ENCODE measurements at places on chromosomes 6 and 20. TPM values are rescaled to one million over a fixed set of nuclear protein-coding genes. Genes with fewer than 3 reads are reported as not detected.

HEBP2 gene
- total RNA-seq: 69.1 TPM

IMPG1 gene
- not detected for total RNA-seq

- no peak for DNase-seq
These were observed 45.1 kb upstream of the ATXN1 start for GRCh38 chr6:16806363-16806762.

SLC22A2 gene
- not detected for total RNA-seq

PPP1R14C gene
- total RNA-seq: not detected

- DNase-seq: no peak
These were observed 164.5 kb downstream of the MOXD1 start for GRCh38 chr6:132236744-132237143.

FBXO5 gene
- 3.0 TPM for total RNA-seq

GRCh38 chr6:54515713-54516112, 207.5 kb downstream of the TINAG start:
- no peak for DNase-seq

GPR6 gene
- total RNA-seq: not detected

GRCh38 chr6:134453792-134454510, 136.0 kb upstream of the SGK1 start:
- no peak for DNase-seq

DNA sequence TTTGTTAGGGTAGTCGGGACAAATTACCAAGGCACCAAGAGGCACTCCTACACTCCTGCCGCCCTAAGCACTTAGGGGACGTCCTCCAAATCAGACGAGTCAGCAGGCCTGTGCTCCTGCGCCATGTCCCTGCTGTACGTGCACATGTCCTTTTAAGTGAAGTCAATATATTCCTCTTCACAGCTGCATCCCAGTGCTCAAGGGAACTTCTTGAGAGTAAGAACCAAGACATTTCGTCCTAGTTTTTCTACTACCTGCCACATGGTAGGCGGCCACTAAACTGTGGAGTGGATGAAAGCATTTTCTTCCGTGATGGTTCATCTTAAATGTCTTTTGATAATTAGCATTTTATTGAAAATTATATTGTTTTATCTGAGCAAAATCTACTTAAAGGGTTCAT, 100.7 kb downstream of the RPP40 start:
- DNase-seq: no peak

DNA sequence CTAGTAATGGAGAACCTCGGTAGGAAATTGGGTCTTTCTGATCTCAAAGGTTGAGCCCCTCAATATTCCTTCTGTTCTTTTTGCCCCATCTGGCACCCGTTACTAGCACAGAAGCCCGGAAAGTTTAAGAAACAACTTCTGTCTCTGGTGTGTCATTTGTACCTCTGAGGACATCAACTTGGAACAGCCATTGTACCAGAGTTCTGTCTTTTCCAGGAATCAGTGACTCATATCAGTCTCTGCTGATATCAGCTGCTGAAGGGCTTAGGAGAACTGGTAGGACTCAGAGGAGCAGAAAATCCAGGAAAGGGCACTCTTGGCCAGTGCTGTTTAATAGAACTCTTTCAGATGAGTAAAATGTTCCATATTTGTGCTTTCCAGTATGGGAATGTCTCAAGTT, 78.3 kb upstream of the CHD6 start:
- DNase-seq: no peak

GRCh38 chr6:12245763-12246718, 44.1 kb upstream of the EDN1 start:
- no peak for DNase-seq

DNA sequence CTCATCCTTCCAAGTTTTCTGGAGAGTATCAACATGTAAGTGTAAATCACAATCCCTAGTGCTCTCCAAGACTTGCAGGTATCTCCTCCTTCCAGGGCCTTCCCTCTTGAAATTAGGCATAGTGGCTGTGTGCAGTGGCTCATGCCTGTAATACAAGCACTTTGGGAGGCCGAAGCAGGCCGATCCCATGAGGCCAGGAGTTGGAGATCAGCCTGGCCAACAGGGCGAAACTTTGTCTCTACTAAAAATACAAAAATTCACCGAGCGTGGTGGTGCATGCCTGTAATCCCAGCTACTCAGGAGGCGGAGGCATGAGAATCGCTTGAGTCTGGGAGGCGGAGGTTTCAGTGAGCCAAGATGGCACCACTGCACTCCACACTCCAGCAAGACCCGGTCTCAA, 9.4 kb upstream of the ANGPT4 start:
- DNase-seq: no peak

TUBB2B gene
- total RNA-seq: 0.78 TPM

- DNase-seq: no peak
These were observed 457.2 kb downstream of the KIF16B start for GRCh38 chr20:16115911-16116552.

DNA sequence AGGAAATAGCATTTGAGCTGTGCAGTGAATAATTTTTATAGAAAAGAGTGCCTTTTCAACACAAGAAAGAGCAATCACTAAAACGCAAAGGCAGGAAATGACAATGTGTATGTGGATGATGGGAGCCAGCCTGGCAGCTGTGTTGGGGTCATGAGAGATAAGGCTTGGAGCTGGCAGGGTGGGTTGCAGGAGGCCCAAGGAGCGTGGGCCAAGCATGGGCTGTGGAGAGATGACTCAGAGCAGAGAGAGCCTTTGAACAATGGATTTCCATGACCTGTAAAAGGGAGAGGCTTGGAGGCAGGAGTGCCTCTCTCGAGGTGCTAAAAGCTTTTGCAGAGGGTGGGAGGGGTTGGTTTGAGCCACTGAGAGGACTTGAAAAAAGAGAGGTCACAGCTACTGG, 6.6 kb upstream of the TBC1D7 start:
- no peak for DNase-seq

SMLR1 gene
- not detected for total RNA-seq

DNA sequence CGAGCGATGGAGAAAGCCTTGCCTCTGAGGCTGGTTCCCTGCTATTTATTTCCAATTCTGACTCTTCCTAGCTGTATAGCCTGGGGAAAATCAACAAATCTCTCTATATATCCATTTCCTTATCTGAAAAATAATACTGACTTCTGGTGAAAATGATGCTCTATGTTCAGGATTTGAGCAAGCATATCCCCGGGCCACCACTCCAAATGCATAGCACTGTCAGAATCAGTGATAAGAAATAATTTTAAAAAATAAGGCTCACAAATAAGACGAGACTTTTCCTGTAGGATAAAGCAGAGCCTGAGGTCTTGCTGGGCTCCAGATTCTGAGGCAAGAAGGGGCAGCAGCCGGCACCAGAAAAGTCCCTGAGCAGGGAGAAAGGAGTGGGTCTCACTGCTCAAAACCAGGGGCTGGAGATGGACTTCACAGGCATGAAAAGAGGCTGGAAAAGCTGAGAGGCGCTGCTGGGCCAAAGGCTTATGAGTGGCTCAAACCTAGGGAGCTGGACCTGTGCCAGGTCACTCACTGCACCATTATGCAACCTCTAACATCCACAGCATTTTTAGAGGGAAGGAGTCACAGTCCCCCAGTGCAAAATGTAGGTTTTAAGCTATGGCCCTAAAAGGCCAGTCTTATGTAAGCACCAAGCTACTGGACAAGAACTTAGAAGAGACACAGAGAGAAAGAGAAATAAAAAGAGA, 48.1 kb upstream of the SLC17A4 start:
- no peak for DNase-seq

DNA sequence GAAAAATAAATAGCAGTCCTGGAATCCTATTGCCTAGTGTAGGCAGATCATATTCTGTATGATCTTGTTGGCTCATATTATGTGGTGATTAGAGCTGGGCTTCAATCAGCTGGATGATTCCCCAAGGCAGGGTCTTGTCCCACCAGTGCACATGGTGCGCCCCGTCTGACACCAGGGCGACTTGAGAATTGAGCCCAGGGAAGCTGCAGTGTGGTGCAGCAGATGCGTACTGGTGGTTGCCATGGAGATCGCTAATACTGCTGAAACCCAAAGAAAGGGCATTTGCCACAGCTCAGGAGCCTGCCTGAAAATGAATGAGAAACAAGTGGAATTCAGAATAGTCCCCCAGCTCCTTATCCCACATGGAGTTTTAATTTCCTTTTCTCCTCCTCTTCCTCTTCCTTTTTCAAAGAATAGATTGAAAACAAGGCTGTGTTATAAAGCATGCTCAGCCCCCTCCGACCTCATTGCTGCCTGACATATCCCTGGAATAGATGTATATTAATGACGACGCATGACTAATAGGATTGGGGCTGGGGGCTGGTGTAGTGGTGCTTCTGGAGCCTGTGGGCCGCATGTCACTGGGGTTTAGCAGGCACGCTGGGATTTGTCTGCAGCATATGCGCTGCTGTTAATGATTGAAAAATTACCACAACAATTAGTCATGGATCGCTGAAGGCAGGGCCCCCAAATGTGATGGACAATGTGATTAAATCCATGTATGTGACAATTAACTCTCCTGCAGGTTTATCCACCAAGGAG, 210.5 kb downstream of the FARS2 start:
- DNase-seq: no peak

DNA sequence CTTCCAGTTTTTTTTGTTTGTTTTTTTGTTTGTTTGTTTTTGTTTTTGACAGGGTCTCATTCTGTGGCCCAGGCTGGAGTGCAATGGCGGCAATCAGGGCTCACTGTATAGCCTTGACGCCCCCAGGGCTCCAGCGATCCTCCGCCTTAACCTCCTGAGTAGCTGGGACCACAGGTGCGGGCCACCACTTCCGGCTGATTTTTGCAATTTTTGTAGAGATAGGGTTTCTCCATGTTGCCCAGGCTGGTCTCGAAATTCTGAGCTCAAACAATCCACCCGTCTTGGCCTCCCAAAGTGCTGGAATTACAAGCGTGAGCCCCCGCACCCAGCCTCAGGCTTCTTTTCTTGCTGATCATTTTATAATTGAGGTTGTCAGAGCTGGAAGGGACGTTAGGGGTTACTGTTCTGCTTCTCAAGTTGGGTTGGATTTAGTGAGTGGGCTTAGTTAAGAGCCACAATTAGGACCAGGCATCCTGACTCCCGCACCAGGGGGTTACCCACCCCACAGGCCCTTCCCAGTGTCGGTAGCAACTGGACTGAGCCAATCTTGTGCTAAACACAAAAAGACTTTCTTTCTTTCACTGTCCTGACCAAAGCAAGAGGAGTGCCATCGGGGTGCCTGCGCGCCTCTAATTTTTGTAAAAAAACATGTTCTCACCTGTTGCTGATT, 13.1 kb upstream of the ZSCAN9 start:
- no peak for DNase-seq

DNA sequence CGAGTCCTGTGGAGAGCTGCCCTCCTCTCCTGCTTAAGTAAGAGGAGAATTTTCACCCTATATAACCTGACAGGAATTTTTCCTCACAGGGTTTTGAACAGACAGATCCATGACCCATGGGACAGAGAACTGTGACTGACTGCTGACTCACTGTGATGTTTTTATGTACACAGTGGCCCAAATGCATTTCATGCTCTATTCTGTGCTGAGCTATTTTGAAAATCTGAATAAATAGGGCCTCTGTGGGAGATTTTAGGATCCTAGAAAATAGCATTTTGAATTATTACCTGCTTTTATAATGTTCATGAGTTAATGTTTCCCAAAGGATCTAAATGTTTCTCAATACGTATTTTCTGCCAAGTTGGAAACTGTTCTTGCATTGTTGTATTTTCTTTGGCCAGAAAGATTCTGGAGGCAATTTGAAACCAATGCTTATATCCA, 577.4 kb downstream of the HTR1B start:
- DNase-seq: no peak

- no peak for DNase-seq
These were observed 742.0 kb upstream of the POU3F2 start for GRCh38 chr6:98092331-98092730.

SFT2D1 gene
- 7.7 TPM for total RNA-seq

TMEM244 gene
- not detected for total RNA-seq

GRCh38 chr6:15586503-15586902, 76.3 kb downstream of the DTNBP1 start:
- no peak for DNase-seq

- no peak for DNase-seq
These were observed 49.4 kb upstream of the FNDC1 start for GRCh38 chr6:159119791-159120190.

LIME1 gene
- 123 TPM for total RNA-seq

GRCh38 chr6:39520411-39520810, 197.9 kb upstream of the KCNK16 start:
- no peak for DNase-seq

- no peak for DNase-seq
These were observed 332.0 kb downstream of the NRN1 start for GRCh38 chr6:5674721-5675120.

- no peak for DNase-seq
These were observed 45.6 kb upstream of the TNFAIP3 start for GRCh38 chr6:137821491-137821890.

CTAGE9 gene
- total RNA-seq: not detected

DYNLT2 gene
- 3.6 TPM for total RNA-seq

DNA sequence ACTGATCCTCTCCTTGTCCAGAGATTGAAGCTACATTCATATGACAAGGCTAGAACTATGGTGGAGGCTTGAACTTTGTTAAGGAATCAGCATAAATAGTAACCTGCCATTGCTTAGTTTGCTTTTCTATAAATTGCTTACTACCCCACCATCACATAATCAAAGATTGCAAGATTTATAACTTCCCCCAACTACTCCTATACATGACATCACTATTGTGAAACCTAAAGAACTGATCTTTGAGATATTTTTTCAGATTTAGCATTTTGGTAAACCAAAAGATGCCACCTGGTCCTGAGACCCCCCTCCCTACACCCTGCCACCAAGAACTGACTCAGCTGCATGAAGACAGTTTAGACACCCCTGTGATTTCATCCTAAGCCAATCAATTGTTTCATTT, 385.3 kb downstream of the CDC5L start:
- DNase-seq: no peak

All from CD8-positive, alpha-beta T cell (primary cell).